ENCODE measurements at places on chromosomes 3 and 15. TPM values are rescaled to one million over a fixed set of nuclear protein-coding genes. Genes with fewer than 3 reads are reported as not detected.

The OIP5 gene
- 0.38 TPM for total RNA-seq

The ROPN1B gene
- 0.60 TPM for total RNA-seq

The ACTRT3 gene
- total RNA-seq, result 1.6 TPM

The ZNF660 gene
- total RNA-seq, result 0.30 TPM

The COL8A1 gene
- total RNA-seq, result 0.75 TPM

The GRM7 gene
- total RNA-seq, result 0.08 TPM

The ADAMTS7 gene
- total RNA-seq, result 0.86 TPM

The CHRNA3 gene
- not detected for total RNA-seq

The TCTA gene
- total RNA-seq, result 23.4 TPM

The CHRNB4 gene
- not detected for total RNA-seq

The RAB43 gene
- 38.1 TPM for total RNA-seq

The PTPRG gene
- total RNA-seq, result 15.6 TPM

The DZIP3 gene
- total RNA-seq, result 2.8 TPM

Measured in left lobe of liver (tissue), 2 donors.